SIG-M5 (cell line): ENCODE measurements at places on chromosomes 16 and 17.

GRCh38 chr16:88449267-88449561 is 3.9 kb upstream of the ZFPM1 start:
- DNase-seq: no peak

DNA sequence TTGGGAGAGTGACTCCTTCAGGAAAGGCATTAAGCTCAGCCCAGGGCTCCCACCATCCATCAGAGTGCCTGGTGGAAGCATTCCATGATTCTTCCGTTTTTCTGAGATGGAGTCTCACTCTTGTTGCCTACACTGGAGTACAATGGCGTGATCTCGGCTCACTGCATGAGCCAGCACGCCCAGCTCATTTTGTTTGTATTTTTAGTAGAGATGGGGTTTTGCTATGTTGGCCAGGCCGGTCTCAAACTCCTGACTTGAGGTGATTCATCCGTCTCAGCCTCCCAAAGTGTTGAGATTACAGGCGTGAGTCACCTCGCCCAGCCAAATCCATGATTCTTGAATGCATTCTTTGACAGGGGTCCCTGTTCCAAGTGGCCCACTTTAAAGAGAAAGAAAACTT is 23.1 kb downstream of the MIS12 start:
- DNase-seq: no peak

DNA sequence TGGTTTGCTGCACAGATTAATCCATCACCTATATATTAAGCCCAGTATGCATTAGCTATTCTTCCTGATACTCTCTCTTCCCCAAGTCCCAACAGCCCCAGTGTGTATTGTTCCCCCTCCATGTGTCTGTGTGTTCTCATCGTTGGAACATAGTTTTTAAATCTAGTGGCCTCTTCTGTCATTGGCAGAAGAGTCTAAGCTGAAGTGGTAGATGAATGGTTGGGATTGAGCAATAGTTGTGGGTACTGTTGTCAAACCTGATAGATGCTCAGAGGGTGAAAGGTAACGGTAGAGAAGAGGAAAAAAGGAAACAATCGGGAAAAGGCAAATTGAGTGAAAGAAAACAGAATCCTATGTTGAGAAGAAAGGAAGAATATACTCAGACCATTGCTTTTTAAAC is 29.9 kb downstream of the MAP3K3 start:
- no peak for DNase-seq

DNA sequence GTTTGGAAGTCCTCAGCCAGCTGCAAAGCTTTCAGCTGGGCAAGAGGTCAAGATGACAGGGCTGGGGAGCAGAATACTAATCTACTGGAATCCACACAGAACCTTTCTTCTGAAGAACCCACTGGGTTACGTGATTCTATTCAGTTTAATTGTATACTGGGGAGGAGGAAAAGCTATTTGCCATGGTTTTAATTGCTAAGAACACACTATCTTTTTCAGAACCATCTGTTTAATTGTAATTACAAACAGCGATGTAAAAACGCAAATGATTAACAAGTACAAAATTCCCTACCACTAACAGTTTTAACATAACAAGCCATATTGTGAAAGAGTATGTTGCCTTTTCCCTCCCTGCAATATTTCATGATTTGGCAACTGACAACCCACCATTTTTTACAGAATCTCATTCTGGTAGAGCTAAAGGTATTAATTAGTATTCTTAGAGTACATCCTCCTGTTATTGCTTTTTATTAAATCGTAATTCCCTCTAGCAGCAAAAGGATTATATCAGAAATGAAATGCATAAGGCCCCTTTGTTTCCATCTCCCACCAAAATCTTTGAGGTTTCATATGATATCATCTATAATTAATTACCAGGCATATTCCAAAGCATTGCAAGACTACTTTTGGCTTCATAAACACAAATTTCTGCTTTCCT is 12.1 kb downstream of the HYDIN start:
- DNase-seq: no peak

DNA sequence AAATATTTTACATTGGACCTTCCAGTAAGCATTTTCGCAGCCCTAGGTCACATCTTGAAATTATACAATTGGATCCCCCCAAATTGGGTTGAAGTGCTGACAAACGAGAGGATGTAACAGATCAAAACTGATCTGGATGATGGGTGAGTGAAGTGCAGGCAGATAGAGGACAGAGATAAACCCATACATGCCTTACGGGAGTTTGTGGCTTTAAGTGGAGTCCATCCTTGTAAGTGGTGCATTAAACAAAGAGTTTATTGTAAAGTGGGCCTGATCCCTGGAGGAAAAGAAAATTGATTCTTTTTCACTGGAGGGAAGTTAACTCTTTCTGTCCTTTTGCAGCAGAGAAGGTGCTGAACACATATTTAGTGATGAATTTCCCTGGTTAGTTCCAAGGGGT is 39.0 kb upstream of the KCNJ2 start:
- DNase-seq: no peak

DNA sequence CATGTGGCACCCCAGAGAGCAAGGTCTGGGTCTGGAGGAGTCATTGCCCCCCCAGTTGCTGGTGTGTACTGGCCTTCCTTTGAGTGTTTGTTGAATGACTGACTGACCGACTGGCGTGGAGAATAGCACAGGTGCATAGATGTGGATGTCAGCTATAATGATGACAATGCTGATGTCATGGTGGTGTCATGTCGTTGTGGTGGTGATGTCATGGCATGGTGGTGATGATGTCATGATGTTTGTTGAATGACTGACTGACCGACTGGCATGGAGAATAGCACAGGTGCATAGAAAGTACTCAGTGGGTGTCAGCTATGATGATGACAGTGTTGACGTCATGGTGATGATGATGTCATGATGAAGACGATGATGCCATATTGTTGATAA is 22.1 kb downstream of the TMEM114 start:
- DNase-seq: no peak

- DNase-seq: no peak
Observed at GRCh38 chr17:70271200-70271599, 101.9 kb downstream of the KCNJ2 start.

- no peak for DNase-seq
Observed at GRCh38 chr16:63922560-63922959, 1199.3 kb downstream of the CDH11 start.

DNA sequence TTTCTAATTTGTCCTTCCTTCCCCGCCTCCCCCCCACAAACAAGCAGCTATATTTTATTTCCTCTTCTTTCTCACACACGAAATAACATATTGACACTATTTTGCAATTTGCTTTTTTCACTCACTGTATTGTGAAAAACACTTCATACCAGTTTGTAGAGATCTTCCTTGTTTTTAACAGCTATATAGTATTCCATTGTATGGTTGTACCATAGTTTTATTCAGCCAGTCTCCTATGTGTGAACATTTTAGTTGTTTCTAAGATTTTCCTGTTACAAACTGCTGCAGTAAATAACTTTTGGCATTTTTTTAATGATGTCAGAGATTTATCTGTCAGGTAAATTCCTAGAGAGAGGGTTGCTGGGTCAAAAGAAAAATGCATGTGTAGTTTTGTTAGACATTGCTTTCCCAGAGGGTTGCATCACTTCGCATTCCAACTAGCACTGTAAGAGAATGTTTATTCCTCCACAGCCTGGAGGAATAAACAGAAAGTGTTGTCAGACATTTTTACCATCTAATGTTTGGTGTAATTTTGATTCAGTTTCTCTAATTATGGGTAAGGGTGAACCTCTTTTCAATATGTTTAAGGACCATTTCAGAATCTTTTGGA is 101.2 kb downstream of the MRTFB start:
- DNase-seq: no peak
